ENCODE measurements at places on chromosomes 6 and 20.

DNA sequence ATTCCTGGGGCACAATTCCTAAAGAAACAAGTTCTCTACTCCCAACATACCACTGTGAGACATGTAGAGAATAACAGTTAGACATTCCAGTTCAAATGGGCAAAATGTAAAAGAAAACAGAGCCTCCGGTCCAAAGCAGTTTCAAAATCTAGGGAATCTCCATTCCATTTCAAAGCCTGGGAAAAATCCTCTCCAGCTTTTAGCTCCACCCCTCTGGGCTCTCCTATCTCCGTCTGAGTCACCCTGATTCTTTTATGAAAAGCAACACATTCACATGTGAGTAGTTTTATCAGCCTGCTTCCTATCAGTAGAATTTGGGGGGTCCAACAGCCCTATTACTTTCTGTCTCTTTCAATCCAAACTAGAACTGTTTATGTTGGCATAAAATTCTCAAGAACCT is 3.7 kb downstream of the CSNK2A1 start:
- DNase-seq: no peak

DNA sequence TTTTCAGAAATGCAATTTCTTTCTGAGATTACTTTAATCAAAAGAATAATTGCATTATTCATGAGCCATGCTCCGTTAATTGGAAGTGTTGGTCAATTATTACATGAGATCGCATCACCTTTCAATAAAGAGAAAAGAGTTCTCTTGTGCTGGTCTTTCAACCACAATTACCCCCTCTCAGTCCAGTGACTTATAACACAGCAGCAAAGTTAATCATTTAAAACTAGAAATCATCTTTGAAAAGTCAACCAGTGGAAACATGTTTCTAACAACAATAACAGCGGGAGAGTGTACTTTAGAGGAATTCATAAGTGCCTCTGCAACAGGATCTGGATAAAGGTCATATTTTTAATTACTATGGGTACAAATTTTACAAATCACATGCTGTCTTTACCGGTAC is 384.4 kb upstream of the AGPAT4 start:
- DNase-seq: no peak

DNA sequence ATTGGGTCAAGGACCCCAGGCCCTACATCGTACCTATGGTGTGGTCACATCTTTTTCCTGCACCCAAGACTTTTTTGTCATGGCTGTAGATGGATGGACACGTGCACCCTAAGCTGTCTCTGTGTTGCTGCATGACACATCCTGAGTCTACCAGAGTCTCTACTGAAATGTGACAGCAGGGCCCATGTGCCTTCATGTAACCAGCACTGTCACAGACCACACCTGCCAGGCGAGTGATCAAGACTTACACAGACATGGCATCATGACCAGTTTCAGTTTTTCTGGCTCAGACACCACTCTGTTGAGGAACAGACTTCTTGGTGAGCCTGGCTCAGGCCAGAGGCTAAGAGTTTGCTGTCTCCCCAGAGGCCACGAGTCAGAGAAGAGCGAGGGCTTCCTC is 7.6 kb downstream of the PRND start:
- DNase-seq: no peak

GRCh38 chr20:2902291-2902690 is 29.0 kb downstream of the PTPRA start:
- DNase-seq: no peak

- DNase-seq: peak; percentile 20
Observed at GRCh38 chr6:26363882-26364701, 906 bp upstream of the BTN3A2 start.

GRCh38 chr20:33162313-33162712 is 5.6 kb upstream of the BPIFA2 start:
- no peak for DNase-seq

GRCh38 chr6:134249239-134249758 is 68.6 kb downstream of the SGK1 start:
- DNase-seq: no peak

DNA sequence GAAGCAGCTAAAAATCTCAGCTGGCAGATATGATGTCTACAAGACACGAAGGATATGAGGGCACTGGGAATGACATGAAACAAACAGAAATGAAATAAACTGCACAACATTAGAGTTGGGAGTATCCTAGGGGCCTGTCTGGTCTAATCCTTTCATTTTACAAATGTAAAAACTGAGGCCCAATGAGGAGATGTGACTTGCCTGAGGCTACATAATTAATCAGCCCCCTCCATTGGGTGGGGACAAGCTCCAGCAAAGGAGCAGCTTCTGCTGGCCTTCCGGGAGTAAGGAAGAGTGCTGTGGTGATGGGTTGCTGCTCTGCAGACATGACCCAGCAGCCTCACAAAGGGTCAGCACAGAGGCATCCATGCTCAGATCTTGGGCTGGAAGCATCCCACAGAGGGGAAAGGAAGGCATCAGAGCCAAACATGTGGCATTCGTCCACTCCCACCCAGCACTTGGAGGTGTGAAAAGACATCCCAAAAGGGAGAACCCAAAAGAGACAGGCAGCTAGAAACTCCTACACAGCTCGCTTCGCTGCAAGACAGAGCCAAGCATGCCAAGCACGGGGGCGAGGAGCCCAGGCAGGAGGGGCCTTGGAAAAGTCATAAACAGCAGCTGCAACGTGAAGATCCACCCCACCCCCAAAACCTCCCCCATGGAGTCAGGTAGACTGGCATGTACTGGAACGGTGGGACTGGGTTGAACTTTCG is 183.7 kb downstream of the UNC5CL start:
- DNase-seq: no peak

GRCh38 chr6:156686995-156687788 is 90.0 kb upstream of the ARID1B start:
- peak; percentile 84 for DNase-seq

- DNase-seq: no peak
Observed at GRCh38 chr6:147759536-147759935, 251.0 kb downstream of the SAMD5 start.

- DNase-seq: no peak
Observed at GRCh38 chr6:34979994-34980393, 90.9 kb downstream of the ANKS1A start.

- DNase-seq: no peak
Observed at GRCh38 chr6:116101302-116101718, 657 bp downstream of the NT5DC1 start.

GRCh38 chr20:22908437-22908836 is 126.7 kb upstream of the SSTR4 start:
- DNase-seq: no peak

Measured in central memory CD4-positive, alpha-beta T cell (primary cell).